IPS-NIHi11 (cell line): ENCODE measurements at places on chromosomes 7 and 10.

- DNase-seq = no peak
Observed at GRCh38 chr10:106402458-106402857, 762.0 kb downstream of the SORCS1 start.

DNA sequence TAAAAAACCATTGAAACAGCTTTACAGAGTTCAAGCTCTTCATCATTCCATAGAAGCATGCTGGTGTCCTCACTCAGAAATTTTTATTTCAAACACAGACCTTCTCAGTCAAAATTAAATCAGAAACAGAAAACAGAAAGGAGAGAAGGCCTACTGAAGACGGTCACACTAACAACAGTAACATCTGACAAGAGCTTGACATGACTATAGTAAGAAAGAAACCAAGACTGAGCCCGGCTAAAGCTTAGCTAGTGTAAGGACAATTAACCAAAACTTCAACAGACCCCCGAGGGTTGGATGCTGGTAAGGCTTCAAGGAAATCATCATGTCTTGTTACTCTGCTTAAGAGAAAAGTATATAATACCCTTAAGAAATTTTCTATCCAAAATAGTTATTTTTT is 38.6 kb downstream of the MTPN start:
- DNase-seq = no peak

- no peak for DNase-seq
Observed at GRCh38 chr10:5523796-5524574, 776 bp upstream of the CALML3 start.

DNA sequence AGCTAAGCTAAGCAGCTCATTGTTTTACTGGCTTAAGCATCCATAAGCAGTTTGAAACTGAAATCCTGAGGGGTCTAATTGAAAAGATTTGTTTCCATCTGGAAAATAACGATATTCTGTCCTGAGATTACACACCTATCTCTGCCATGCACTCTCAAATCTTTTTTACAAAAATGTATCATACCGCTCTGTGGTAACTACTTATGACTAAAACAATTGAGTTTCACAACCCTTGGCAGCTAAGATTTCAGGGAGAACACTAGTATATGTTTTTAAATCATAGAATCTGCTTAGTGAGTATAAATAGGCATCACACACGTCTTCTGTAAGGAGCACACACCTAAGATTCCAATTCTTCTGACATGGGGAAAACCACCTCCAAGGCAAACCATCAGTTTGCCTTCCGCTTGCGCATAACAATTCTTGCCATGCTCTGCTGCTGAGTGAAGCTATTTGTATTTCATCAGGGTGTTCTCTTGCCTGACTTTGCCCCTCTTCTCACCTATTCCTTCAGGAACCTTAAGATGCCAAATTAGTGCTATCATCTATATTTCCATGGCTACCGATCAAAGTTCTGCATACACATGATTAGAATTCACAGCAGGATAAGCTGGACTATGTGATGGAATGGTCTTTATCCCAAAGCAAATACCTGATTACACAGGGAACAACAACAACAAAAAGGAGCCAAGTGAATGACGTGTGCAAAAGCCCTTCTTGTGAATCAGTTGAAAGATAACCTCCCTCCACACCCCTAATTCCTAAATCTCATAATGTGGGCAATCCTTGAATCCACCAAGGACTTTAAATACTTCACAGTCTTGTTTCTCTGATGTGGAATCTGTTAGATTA is 40.9 kb downstream of the PRPF18 start:
- DNase-seq = no peak

GRCh38 chr7:78510580-78511188 is 712.1 kb downstream of the PHTF2 start:
- peak; percentile 33 for DNase-seq

DNA sequence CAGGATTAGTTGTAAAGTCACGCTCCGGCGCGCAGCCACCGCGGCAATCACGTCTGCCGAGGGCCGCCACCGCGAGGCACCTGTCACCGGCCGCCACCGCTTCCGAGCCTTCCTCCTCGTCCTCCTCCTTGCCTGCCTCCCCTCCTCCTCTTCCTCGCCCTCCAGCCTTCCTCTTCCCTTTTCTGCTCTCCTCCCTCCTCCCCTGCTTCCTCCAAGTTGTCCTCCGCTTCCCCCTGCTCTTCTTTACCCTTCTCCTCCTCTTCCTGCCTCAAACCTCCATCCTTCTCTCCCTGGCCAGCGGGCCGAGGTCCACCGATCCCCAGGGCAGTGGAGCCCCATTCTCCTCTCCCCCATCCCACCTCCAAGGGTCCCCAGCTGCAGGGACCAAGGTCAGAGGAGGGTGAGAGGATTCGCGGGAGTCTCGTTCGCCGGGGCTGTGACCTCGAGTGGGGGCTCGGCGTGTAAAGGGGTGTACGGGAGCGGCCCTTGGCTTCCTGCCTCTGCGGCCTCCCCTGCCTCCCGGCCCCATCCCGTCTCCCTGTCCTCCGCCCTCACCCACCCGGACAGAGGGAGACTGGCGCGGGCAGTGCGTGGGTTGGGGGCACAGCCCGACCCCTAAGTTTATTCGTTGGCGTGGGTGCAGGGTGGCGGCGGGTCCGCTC is 89.5 kb upstream of the PAX2 start:
- DNase-seq = peak; percentile 41

- no peak for DNase-seq
Observed at GRCh38 chr10:130326954-130327353, 190.8 kb downstream of the GLRX3 start.
